ENCODE measurements at places on chromosomes 6 and 20.

- no peak for DNase-seq
Measured at GRCh38 chr6:161354276-161354840, 80.5 kb upstream of the AGPAT4 start.

DNA sequence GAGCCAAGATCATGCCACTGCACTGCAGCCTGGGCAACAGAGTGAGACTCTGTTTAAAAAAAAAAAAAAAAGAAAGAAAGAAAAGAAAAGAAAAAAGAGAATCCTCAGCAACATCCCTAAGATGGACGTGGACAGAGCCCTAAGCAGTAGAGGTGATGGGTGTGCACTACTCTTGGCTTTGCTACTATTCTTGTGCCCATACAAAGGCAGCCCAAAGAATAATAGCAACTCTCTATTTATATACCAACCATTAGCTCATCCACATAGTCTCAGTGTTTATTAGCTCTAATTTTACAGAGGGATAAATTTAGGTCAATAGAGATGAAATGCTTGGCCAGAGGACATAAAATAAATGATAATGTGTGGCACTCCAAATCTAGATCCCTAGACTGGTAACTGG is 62.2 kb downstream of the PERP start:
- no peak for DNase-seq

DNA sequence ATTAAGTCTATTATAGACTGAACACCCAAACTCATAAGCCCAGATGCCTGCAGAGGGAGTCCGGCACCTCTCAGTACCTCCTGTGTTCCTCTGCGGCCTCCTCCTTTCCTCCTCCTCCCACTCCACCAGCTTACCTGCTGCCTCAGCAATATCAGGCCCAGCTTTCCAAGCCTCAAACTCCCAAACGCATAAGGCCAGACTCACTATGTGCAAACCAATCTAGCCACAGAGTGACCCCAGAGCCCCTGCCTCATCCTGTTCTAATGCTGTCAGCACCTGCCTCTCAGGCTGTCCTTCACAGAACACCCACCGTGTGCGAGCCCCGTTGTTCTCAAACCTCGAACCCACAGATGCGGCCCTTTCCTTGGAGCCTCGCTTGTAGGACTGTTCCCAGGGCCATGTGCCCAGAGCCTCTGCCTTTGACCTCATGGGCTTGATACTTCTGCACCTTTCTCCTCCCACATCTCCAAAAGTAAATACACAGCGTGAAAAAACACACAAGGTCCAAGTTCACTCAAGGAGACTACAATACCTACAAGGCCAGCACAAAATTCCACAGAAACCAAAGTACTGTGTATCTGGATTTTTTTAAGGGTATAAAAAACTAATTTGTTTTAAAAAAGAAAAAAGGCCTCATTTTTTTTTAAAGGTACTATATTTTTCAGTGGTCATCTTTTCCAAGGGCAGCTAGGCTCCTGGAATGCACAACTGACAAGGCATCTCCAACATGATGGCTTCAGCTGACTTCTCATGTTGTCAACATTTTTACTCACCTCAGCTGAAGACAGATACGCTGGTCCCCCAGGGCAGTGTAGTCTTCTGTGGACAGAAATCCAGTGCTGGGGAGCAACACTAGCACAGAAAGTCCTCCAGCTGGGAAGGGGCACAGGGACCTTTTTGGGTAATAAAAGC is 52.3 kb downstream of the ABHD12 start:
- DNase-seq, result no peak

- no peak for DNase-seq
Measured at GRCh38 chr6:117444600-117444999, 18.9 kb upstream of the ROS1 start.

- DNase-seq, result no peak
Measured at GRCh38 chr6:65719101-65719500, 12.1 kb upstream of the EYS start.

DNA sequence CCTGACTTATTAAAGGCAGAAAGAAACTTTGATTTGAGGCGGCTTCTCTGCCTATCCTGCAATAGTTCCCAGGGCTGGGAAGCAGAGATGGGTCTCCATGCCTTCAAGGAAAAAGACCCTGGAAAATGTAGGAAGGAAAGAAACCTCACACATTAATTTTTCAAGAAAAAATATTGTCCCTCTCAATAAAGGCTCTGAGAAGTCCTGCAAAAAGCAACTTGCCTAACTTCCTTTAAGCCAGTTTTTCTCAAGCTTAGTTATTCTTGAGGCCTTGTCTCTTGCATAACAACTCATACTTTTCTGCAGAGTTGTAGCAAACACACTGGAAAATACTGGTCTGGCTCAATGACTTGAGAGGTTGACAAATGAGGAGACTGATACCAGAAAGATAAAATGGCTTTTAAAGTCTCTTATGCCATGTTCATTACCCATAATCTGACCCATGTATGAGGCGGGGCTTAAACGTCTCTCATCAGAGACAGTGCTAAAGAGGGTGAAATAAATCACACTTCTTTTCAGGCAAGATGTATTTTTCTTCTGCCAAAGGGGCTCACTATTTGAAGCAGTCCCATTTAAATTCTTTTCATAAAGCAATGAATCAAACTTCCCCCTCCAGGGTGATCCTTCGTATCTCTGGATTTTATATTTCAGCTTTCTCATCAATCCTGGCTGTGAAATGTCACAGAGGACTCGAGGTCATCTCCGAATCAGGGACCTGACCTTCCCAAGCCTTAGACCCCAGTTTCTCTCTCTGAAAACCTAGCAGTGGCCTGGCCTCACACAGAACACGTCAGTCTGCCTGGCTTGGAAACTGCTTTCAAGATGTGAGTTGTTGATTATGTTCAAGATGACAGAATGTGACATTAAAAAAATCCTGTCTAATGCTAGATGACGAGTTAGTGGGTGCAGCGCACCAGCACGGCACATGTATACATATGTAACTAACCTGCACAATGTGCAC is 82.3 kb upstream of the KCNG1 start:
- no peak for DNase-seq

All from activated CD8-positive, alpha-beta memory T cell treated with anti-CD3 and anti-CD28 coated beads for 1 hour (primary cell).